ENCODE measurements at places on chromosomes 11 and 22.
A peak's percentile ranks its signal among the peaks of the same experiment; 100 is the strongest.

GRCh38 chr11:19910931-19911330 is 198.3 kb downstream of the NAV2 start:
- DNase-seq = no peak

DNA sequence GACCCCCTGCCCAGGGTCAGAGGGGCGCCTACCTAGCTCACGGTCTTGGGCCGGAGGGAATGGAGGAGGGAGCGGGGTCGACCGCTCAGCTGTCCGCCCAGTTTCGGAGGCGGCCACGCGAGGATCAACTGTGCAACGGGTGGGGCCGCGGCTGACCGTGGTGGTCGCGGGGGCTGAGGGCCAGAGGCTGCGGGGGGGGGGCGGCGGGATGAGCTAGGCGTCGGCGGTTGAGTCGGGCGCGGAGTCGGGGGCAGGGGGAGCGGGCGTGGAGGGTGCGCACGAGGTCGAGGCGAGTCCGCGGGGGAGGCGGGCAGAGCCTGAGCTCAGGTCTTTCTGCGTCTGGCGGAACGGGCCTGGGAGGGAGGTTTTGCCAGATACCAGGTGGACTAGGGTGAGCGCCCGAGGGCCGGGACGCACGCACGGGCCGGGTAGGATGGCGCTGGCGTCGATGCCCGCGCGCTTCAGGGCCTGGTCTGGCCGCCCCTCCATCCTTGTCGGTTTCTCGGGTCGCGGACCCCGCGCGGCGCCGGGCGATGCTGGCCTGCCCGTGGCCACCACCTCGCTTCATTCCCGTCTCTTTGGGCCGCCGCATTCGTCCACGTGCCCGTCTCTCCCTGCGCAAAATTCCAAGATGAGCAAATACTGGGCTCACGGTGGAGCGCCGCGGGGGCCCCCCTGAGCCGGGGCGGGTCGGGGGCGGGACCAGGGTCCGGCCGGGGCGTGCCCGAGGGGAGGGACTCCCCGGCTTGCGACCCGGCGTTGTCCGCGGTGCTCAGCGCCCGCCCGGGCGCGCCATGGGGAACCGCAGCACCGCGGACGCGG is at the start of gene DRD4:
DRD4 (plus strand) TSS at position 759 of the 822 bp plus-strand sequence; CDS start at position 795, 36 bp downstream.
- peak; percentile 22 for DNase-seq

DNA sequence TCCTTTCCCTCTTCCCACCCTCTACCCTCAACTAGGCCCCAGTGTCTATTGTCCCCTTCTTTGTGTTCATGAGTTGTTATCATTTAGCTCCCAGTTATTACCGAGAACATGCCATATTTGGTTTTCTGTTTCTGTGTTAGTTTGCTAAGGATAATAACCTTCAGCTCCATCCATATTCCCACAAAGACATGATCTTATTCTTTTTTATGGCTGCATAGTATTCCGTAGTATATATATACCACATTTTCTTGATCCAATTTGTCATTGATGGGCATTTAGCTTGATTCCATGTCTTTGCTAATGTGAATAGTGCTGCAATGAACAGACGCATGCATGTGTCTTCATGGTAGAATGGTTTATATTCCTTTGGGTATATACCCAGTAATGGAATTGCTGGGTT is 17.8 kb downstream of the C11orf71 start:
- no peak for DNase-seq

- no peak for DNase-seq
Measured at GRCh38 chr22:48302657-48303368, 1524.9 kb downstream of the BRD1 start.

GRCh38 chr11:69153661-69154060 is 2.1 kb upstream of the SMIM38 start:
- DNase-seq = no peak

GRCh38 chr11:3627291-3627690 is 14.5 kb downstream of the ART5 start:
- peak; percentile 34 for DNase-seq

GRCh38 chr11:2761131-2762030 is 61.6 kb upstream of the KCNQ1OT1 start:
- DNase-seq = no peak

- no peak for DNase-seq
Measured at GRCh38 chr11:86205421-86206336, 38.9 kb upstream of the EED start.

GRCh38 chr22:42648368-42649245 is 585 bp downstream of the CYB5R3 start:
- peak; percentile 23 for DNase-seq

DNA sequence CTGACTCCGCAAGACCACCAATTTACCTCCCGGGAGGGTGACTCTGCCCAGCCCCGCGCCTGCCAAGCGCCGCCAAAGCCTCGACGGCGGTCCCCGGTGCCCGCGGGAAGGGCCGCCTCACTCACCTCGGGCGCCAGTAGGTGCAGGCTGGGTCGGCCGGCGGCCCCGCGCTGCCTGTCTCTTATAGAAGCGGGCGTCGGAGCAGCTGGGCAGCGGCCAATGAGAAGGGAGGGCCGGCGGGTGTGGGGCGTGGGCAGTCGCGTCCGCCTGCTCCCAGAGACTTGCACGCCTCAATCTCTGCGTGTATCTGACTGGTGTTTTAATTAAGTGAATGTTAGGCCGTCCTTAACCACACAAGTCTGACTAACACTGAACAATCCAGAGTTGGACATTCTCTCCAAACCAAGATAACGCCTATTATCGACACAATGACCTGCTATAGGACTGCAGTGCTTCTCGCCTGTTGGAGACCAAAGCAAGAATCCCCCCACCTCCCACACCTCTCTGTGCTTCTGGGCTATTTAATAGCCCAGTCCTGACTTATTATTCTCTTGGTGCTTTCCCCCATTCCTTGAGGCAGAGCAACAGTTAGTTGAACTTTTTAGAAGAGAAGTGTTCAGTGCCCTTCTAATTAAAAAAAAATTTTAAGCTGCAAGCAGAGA is at the start of gene TPH1:
TPH1 (minus strand) TSS at position 154 of the 662 bp plus-strand sequence. CDS start 5,507 bp downstream, outside the sequence.
- DNase-seq = peak; percentile 20

DNA sequence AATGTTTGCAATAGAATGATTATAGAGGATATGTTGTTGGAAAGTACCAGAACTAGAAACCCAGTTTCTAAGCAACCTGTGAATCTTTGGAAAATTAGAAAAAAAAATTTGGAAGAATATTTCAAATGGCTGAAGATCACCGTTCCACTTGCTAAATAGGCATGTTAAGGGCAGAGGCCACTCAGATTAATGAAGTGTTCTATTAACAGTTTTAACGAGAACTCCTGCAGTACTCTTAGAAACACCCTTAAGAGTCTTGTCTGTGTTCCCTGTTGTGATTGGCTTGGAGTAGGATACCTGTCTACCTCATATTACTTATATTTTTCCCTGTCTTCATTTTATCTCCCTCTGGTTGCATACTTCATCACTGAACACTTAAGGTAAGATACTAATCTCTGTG is 4.6 kb downstream of the C11orf54 start:
- DNase-seq = no peak

DNA sequence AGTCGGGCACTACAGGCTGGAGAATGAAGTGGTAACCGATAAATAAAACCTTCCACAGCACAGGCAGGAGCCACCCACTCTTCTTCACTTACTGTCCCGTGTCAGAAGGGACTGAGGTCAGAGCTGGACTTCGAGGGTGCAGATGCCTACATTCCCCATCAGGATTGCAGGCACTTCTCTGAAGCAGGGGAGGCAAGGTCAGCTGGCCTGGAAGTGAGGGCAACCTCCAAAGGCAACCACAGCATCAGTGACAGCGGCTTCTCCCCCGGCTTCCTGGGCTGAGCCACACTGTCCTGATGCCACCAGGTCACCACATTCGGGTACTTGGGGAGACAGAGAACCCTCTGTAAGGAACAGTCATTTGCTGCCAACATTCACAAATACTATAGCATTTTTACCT is 22.7 kb downstream of the TCIRG1 start:
- DNase-seq = no peak

- peak; percentile 98 for DNase-seq
Measured at GRCh38 chr11:103624708-103625623, 411.5 kb upstream of the DDI1 start.

GRCh38 chr11:69238573-69239351 is 55.2 kb upstream of the MYEOV start:
- DNase-seq = no peak

DNA sequence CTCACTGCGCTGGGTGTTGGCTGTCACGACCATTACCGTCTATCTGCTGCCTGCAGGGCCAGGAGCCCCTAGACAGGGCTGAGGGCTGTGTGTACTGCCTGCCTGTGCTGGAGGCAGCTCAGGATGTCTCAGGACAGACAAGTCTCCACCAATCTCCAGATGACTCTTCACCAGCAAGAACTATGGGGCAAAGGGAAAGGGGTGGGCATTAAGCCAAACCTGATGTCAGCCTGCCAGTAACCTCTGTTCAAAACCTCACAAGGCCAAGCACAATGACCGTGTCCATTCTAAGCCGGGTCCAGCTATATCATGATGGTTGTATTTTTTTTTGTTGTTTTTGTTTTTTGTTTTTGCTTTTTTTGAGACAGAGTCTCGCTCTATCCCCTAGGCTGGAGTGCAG is 31.6 kb downstream of the MAFF start:
- peak; percentile 62 for DNase-seq

GRCh38 chr11:123654566-123655081 is at the start of gene SCN3B:
SCN3B (minus strand) TSS chr11:123654624; CDS start chr11:123653801, 823 bp downstream.
- peak; percentile 63 for DNase-seq

DNA sequence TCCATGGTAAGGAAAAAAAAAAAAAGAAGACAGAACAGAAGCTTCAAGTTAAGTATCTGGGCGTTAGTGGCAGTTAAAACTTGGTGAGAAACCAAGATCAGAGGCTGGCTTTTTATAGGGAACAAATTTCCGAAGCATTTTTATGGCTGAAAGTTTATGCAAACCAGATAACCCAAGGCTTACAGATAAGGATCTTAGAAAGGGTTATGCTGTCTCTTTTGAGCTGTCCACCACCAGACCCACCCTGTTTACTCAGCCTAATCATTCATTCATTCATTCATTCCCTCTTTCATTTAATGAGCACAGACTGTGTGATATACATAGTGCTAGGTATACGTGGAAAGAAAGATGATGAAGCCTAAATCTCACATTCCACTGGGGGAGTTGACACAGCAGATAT is 89.5 kb downstream of the ME3 start:
- no peak for DNase-seq

DNA sequence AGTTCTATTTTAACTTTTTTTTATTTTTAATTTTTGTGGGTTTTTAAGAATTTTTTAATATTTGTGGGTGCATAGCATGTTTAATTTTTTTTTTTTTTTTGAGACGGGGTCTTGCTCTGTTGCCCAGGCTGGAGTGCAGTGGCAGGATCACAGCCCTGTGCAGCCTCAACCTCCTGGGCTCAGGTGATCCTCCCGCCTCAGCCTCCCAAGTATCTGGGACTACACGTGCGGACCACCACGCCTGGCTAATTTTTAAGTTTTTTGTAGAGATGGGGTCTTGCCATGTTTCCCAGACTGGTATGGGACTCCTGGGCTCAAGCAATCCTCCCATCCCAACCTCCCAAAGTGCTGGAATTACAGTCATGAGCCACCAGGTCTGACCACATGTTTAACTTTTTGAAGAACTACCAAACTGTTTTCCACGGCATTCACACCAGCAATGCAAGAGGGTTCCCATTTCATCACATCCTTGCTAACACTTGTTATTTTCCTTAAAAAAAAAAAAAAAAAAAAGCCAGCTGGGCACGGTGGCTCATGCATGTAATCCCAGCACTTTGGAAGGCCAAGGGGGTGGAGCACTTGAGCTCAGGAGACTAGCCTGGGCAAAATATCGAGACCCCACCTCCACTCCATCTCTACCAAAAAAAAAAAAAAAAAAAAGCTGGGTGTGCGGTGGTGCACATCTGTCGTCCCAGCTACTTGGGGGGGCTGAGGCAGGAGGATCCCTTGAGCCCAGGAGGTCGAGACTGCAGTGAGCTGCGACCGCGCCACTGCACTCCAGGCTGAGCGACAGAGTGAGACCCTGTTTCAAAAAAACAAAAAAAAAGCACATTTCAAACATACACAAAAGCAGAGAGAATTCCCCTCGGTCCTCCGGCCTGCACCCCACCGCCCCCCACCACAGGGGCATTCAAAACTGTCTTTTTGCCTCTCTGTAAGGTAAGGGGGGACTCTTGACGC is 16.7 kb upstream of the TXNRD2 start:
- peak; percentile 29 for DNase-seq

GRCh38 chr11:37926772-37927171 is 1328.7 kb upstream of the RAG2 start:
- no peak for DNase-seq

GRCh38 chr11:101030015-101030414 is 99.6 kb downstream of the PGR start:
- DNase-seq = no peak

DNA sequence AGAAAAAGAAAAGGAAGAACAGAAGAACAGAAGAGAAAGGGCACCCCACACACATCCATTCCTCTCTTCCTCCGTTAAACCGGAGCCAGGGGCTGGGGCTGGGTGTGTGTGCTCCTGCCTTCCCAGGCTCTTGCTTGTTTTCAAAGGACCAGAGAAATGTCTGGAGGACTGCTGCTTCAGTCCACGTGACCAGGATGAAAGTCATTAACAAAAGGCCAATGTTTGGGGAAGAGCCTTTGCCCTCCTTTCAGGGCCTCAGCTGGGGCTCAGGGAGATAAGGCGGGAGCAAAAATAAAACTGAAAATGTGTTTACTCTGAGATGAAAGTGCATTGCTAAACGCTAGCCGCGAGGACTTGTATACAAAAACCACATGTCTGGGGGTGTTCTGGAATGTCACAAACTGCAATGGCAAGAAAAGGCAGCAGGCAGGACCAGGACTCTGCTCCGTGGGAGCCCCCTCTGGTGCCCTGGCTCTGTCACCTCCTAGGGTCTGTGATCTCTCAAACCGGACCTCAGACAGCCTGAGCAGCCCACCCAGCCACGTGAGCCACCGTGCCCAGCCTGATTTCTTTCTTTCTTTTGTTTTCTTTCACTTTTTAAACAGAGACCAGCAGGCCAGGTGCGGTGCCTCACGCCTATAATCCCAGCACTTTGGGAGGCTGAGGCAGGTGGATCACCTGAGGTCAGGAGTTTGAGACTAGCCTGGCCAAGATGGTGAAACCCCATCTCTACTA is 31.6 kb upstream of the MYH9 start:
- peak; percentile 78 for DNase-seq

DNA sequence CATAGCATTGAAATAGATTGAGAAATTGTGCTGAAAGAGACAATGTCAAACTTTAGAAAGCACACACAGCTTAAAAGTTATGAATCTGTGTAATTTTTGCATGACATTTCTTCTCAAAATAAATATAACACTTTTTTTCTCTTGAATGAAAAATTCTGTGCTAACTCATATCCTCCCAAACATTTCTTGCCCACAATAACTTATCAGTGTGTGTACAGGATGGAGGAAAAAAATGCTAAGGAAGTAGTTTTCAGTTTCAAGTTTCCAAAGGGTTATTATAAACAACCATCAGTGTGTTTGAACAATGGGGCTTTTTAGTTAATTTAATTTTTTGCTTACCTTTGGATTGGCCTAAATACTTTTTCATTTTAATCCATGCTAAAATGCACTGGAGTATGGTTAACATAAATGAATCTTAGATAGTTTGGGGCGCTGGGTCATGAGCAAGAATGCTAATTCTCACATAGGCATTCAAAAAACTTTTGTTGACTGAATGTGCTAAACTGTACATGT is 82.9 kb upstream of the ARHGAP20 start:
- peak; percentile 4 for DNase-seq

DNA sequence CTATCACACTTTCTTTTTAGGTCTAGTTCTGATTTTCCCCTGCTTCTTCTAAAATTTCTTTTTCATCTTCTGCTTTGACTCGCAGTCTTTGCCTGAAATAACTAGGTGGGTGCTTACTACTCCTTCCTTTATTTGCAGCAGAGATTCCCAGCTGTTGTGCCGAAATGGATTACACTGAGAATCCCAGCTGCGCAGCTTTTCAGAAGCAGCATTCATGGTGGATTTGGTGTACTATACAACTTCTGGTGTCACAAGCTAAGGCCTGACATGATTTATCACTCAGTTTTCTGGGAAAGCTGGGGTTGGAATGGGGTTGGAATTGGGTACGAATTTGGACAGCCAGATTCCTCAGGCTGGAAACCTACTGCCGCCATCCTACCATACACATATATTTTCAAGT is 6.0 kb upstream of the XKR3 start:
- DNase-seq = no peak

All from fibroblast of pulmonary artery (primary cell).